ENCODE measurements at places on chromosomes 6 and 20.
A peak's percentile ranks its signal among the peaks of the same experiment; 100 is the strongest.

GRCh38 chr6:104187616-104188015 lies 672.1 kb downstream of the HACE1 start:
- DNase-seq, result no peak

- DNase-seq, result no peak
Measured at GRCh38 chr20:8393381-8393780, 261.3 kb downstream of the PLCB1 start.

- no peak for DNase-seq
Measured at GRCh38 chr20:64205611-64206026, 41.4 kb downstream of the MYT1 start.

DNA sequence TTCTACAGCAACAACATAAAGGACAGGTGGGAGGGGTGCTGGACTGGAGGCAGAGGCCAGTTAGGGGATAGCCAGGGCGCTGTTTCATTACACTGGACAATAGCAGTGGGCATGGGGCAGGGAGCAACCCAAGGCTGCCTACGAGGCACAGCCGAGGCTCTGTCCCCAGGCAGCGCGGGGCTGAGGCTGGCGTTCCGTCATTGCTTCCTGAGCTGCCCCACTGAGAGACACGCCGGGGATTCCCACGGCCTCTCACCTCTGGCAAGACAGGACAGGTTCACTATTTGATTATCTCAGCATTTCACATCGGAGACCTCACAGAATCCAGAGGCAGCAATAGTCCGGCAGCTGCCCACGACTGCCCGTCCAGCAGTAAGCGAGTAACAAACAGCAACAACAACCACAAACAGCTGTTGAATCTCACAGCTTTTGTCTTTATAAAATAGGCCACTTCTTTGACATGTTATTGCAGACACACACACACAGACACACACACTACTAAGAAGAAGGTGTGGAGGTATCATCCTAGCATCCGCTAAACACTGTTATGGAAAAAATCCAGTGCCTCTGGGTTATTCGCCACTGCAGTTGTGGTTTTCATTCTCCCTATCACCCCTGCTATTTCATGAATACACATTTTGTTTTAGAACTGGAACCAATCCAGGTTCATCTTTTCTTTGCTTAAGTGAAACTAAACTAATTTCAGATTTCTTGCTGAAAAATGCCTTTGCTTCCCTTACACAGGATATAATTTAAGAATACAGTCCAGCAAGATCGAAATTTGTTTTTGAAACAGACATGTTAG lies 19.5 kb downstream of the KIF25 start:
- no peak for DNase-seq

DNA sequence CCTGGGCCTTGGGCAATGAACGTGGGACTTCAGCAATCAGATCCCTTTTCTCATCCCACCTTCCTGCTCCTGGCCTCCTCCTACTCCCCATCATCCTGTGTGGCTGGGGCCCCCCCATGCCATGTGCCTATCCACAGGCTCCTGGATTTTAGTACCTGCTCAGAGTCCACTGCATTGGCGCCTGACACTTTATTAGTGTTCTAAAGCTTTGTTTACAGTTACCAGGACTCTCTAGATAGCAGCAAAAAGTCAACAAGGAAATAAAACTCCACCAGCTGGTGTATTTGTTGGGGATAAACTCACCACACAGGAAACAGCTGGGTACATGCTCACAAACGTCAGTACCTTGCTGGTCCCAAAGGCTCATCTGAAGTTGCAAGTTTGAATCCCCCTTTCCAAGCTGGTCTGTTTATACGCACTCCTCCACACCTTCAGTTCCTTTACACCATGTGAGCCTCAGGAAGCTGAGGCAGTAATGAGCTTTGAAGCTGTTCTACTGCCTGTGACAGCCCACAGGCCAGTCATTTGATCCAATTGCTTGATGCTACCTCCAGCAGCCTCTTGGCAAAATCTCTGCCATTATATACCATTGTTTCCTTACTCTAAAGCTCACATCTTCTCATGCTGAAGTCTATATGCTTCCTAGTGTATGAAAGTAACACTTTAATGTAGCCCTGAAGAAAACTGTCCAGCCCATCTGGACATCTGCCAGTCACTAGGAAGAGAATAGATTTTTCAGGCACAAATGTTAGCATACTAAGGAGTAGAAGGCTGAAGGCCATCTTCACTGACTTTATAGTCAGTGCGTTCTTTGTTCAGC lies 76.6 kb downstream of the ANKEF1 start:
- peak; percentile 10 for DNase-seq

GRCh38 chr20:2178318-2179232 lies 76.9 kb downstream of the STK35 start:
- no peak for DNase-seq

GRCh38 chr6:168156742-168157265 lies 77.8 kb upstream of the FRMD1 start:
- DNase-seq, result no peak

- DNase-seq, result no peak
Measured at GRCh38 chr20:7406671-7407070, 533.6 kb downstream of the HAO1 start.

GRCh38 chr6:29651413-29652197 lies 5.3 kb upstream of the MOG start:
- peak; percentile 26 for DNase-seq

DNA sequence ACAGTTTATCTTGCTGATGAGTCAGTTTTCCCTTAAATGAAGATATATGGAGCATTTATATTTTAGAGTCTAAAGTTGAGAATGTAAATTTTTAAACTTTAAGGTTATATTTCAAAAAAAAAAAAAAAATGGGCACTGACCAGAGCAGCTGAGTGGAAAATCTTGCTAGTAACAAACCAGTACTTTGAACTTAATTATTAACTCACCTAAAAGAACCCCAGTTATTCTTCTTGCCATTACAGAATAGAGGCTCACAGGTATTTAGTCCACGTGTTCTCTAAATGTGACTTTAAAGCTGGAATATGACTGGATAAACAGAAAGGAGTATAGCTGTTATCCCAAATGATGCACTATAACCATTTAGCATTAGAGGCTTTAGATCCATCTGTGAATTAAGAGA lies 178.4 kb downstream of the COL9A1 start:
- no peak for DNase-seq

GRCh38 chr20:46458866-46459750 lies 52.7 kb upstream of the ELMO2 start:
- DNase-seq, result no peak

DNA sequence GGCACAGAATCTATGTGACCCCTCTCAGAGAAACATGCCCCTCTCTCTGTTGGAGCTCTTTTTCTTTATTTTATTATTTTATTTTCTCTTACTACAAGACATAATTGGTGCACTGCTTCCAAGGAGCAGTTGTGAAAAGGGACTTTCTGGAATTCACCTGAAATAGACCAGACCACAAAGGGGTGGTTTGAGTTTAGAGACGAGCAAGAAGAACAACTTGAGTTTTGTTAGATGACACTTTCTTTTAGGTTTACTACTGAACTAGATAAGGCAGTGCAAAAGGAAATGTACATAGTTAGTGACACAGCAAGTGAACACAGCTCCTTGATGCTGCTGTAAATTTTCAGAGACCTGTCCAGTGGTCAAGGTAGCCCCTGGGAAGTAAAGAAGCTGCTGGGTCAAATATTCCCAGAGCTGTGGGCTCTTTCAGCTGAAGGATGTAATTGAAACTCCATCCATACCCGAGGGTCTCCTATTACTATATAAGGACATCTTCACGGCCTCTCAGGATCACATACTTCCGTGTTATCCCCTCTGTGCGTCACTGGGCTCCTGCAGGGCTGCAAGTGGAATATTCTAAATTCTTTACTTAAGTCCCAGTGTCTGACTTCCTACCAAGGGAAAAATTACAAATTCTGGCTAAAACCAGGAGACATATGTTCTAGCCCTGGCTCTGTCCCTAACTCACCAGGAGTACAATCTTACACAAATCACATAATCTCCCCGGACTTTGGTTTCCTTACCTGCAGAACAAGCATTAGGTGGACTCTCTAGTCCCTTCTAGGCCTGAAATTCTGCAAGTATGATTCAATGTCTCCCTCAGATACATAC lies 69.1 kb upstream of the ADTRP start:
- DNase-seq, result no peak

DNA sequence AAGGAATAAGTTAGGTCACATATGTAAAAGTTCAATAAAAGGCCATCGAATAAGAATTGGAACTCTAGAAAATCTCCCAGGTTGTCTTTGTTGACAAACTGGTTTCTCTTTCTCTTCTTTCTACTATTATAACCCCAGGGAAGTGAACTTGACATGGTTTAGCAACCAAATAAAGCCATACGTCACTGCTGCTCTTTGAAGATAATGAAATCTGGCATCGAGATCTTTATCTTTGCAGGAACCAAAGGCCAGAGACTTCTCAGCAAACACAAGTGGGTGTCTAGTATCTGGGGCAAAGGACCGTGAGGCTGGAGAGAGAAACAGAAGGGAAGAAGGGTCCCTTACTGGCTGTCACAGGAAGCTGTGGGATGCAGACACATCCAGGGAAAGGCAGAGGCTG lies 286.7 kb upstream of the CDYL start:
- no peak for DNase-seq

DNA sequence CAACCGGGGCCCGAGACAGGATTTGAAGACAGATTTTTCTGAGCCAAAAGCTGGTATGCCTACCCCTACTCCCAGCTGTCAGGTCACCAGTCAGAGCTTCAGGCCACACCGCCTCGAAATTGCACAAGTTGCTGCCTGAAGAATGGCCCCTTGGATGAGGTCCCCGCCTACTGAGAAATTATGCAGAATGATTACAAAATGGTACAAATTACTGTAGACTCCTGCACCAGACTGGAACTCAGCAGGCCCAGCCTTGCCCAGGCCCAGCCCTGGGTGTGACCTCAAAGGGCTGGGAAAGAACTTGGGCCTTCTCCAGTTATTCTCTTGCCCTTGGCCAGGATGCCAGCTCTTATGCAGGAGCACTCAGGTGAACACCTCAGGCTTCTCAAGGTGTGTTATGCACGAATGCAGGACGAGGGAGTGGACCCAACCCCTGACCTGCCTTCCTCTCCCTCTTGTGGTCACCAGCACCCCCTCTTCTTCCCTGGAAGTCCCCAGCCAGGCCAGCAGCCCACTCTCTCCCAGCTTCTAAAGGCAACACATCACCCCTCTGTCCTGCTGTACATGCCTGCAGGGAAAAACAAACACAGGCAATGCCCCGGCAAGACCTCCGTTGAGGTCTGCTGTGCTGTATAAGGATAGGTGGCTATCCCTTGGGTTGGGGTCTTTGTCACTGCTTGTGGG lies 88.7 kb upstream of the NAA20 start:
- no peak for DNase-seq

- no peak for DNase-seq
Measured at GRCh38 chr6:149149653-149150052, 167.9 kb upstream of the TAB2 start.

DNA sequence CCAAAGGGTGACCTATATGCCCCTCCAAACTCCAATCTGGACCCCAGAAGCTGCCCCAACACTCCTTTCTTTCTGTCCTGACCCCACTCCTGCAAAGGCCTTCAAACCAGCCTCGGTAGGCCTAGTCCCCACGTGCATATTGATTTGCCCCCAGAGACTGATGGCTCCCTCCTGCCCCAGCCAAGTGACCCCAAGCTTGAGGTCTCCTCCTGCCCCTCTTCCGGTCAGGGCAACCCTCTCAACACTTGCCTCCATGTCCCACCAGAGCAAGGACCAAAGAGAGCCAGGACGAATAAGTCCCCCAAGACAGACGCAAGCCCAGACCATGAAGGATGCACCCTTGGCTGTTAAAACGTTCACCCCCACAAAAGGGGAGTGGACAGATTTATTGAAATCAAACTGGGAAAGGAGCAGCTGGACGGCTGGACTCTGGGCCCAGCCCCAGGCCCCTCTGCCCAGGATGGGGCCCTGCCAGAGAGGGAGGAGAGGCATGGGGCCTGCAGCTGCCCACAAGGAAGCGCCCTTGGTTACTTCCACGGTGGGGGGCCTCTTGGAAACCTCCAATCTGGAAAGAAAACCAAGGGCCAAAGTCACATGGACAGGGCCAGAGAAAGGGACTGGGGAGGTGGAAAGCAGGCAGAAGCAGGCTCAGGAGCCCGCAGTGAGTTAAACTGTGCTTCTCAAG lies 2.4 kb upstream of the SPEF1 start:
- no peak for DNase-seq

- DNase-seq, result no peak
Measured at GRCh38 chr20:35767683-35768481, 3.9 kb upstream of the PHF20 start.

- no peak for DNase-seq
Measured at GRCh38 chr6:1729133-1729749, 119.5 kb downstream of the FOXC1 start.

- no peak for DNase-seq
Measured at GRCh38 chr20:59259946-59260345, 40.5 kb upstream of the EDN3 start.

DNA sequence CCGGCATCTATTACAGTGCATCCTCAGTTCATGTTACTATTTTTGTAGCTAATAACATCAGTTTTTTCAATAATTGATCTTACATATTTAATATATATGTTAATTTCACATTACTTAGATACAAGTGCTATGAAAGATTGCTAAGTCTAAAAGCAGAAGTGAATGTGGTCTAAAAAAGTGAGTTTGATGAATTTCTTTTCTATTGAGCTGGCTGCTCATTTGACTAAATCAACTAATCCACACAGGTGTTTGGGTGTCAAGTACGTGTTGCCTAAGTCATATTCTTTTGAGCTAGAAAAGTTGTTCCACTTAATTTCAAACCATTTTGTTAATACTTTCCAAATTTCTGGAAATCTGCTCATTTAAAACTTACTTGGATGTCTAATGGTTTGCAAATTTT lies 46.6 kb upstream of the EZR start:
- DNase-seq, result no peak

DNA sequence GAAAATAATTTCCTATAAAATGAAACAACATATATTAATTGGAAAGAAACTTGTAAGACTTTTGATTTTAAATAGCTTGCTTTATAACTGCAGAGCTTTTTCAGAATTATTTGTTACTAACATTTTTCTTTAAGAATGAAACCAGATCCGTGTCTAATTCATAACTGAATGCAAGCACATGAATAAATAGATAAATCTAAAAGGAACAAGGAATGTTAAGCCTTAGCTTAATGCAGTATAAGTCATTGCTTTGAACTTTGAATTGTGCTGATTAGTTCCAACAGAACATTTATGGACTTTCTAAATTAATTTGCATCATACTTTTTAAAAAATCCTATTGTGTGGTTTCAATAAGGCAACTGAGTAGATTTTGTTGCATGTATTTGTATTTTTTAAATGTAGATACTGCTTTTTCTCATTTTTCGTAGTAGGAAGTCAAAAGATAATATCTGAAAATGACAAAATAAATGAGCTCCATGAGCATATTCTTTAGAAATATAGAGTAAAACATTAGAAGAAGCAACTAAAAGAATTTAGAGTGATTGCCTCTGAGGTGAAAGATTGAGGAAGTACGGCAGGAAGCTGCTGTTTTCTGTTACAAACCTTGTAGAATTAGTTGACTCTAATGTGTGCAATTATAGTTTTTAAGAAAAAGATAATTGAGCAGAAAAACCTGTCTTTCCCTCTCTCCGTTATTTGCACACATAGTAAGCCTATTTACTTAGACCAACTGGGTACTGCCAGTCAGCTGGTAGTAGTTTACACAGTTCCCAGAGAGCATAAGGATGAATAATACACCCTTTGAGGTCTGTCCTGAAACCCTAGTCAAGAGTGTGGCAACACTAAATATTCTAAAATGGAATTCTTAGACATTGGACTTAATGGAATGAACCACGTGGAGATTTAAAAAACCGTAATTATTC lies 32.6 kb upstream of the SLC35D3 start:
- no peak for DNase-seq

- DNase-seq, result no peak
Measured at GRCh38 chr6:45586216-45587171, 208.8 kb upstream of the SUPT3H start.

All from NCI-H446 treated with DMSO at 0.1 percent for 48 hours (cell line).